ENCODE measurements at places on chromosomes 2 and 18.

DNA sequence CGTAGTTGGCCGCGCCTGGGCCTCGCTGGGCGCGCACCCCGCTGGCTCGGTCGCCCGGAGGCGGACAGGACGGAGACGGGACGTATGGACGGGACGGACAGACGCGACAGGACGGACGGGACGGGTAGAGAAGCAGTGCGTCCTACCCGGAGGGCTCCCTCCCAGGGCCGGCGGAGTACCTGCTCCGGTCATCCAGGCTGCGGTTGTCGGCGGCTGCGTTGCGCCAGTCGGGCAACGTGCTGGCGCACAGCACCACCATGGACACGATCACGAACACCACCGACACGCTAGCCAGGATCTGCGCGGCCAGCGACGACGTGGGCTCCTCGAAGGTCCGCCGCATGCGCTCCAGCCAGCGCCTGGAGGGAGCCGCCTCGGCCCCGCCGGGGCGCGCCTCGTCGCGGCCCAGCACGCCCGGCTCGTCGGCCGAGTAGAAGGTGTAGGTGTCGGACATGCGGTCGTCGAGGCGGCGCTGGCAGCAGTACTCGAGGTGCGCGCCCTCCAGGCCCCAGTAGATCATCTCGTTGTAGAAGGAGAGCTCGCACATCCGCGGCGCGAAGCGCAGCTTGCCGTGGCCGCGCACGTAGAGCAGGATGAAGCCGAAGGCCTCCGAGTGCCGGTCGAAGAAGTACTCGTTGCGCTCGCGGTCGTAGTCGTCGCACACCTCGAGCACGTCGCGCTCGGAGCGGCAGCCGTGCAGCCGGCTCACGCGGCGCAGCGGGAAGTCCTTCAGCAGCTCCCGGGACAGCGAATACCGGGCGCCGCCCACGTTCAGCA is 903 bp downstream of the KCNG3 start:
- peak; percentile 23 for DNase-seq

GRCh38 chr2:130827502-130828251 is 9.0 kb upstream of the ARHGEF4 start:
- DNase-seq = no peak

DNA sequence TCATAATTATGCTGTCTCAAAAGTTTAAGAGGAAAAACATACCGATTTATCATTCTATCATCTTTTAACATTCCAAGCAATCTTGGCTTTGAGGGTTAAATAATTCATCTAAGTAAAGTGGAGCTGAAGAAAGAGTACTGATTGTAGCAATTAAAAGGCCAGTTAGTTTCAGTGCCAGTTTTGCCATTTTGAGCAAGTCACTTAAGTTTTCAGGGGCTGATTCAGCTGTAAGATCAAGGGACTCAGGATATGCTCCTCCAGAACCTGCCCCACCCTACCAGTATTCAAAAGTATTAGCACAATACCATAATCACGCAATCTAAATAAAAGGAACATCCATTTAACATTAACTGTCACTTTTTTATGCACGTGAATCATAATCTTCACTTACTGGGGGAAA is 1.9 kb downstream of the SS18 start:
- DNase-seq = no peak

DNA sequence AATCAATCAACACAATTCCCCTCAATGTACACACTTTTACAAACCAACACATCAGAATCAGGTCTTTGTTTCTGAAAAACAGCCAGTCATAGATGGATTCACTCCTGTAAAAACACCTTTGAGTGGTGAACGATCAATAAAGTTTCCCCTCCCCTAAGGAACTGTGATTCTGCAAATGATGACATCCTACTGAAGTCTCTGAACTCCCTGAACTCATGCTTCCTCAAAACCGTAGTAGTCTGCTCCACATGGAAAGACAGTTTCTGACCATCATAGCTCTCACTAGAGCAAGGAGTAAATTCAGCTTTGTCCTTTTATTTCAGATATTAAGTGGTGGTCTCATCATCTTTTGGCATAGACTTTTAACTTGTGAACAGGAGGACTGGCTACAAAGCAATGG is 43.5 kb upstream of the ACTR3 start:
- DNase-seq = no peak

DNA sequence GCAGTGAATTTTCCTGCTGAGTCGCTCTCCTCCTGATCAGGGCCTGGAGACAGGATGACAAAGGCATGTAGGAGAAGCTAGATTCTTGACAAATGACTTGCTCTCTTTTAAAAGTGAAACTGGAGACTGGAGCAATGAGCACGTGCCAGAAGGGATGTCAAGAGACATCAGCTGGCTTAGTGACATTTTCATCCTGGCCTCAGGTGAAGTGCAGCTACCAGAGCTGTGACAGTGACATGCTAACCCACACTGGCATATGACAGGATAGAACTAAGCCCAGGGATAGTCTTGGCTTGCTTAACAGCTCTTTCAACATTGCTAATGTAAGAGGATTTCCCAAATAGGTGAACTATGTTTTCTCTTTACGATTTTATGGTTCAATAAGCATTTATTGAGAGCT is 757.5 kb upstream of the DDX18 start:
- no peak for DNase-seq

All from muscle of arm (tissue), 14 donors.